CD4-positive, alpha-beta T cell treated with Interleukin-4 for 4 hours (primary cell): ENCODE measurements at places on chromosomes 4 and X.

DNA sequence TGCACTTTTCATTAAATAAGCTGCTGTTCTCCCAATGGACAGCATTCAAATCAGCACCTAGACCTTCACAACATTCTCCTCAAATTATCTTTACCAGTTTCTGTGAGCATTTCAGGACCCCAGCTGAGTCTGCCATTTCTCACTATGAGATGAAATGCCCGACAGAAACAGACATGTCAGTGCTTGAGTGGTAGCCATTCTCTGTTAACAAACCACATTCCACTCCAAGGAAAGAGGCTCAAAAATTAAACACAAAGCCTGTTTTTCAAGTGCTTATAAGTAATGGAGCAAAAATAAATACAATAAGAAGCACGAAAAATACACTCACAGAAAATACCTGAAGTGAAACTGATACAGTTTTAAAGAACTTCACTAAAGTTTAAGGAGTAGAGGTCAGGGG is 320.2 kb upstream of the PRPS2 start:
- DNase-seq = no peak

GRCh38 chr4:138845054-138845453 is 170.5 kb upstream of the NOCT start:
- DNase-seq = no peak

DNA sequence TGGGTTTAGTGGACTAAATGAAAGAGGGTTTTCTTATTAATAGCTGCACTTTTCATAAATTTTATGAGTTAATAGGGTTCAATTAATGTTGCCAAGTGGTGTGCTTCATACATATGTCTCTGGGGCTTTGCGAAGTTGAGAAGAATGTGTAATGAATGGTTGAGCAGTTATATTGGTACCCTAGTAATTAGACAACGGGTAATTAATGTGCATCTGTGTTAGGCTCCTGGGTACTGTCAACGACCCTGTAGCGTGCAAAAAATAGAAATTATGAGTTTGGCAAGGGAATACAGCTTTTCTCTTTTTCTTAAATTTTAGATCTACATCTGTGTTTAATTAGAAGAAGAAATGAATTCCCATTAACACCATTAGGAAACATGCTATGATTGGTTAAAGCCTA is 1027.7 kb downstream of the ARAP2 start:
- DNase-seq = no peak

DNA sequence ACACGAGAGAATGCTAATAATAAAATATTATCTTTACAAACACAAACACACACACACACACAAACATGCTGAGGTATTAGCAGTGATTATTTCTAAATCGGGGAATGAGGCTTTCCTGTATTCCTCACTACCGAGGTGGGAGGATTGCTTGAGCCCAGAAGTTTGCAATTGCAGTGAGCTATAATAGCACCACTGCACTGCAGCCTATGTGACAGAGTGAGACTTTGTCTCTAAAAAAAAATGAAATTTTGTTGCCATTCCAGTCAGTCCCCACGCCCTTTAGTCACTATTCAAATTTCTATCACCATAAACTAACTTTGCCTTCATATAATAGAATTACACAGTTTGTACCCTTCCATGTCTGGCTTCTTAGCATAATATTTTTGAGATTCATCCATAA is 456.5 kb upstream of the CPEB2 start:
- DNase-seq = no peak

GRCh38 chr4:107710493-107711459 is 9.3 kb downstream of the PAPSS1 start:
- no peak for DNase-seq

DNA sequence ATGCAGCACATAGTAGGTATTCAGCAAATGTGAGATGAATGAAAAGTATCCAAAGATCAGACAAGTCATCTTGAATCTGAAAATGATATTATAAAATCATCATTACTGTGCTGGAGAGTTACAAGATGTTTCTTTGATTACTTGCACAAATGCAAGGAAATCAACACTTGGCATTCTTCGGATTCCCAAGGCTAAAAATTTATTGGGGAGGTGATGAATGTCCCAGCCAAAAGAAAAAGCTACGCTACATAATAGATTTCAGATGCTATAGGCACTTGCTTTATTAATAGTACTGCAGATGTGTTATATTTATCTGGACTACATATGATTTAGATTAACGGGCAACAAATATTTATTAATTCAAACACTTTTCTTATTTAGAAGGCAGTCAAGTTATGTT is 286.7 kb upstream of the TENM3 start:
- DNase-seq = no peak

DNA sequence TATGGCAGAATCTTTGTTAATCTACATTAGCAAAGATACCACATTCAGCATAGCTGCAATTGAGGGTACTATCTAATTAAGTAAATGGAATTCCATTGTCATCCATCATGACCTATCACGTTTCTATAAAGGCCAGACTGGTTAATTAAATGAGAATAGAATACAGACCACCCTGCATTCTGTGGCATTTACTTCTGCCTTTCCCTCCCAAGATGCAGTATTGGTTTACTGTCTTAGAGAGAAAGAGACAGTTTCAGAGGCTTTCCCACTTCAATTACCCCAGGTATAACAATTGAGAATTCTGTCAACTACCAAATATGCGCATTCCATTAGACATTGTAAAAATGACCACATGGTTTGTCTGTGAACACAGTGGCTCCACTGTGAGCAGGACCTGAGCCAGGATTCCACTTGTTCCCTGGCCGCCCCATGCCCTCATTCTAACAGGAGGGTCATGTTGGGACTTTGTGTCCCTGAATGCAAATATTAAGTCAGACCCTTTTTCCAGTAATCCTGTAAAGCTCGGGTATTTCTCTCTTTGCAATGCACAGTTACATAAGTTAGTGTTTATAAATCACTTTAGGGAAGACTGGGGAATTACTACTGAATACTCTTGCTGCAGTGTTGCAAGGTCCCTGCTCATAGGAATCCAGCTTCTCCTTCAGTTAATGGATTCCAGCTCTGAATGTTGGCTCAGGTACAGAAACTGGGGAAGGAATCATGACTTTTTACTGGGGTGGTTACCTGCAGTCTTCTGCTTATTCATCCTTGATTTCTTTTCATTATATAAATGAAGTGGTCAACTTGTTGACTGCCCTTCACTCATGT is 261.0 kb downstream of the PDGFC start:
- no peak for DNase-seq

DNA sequence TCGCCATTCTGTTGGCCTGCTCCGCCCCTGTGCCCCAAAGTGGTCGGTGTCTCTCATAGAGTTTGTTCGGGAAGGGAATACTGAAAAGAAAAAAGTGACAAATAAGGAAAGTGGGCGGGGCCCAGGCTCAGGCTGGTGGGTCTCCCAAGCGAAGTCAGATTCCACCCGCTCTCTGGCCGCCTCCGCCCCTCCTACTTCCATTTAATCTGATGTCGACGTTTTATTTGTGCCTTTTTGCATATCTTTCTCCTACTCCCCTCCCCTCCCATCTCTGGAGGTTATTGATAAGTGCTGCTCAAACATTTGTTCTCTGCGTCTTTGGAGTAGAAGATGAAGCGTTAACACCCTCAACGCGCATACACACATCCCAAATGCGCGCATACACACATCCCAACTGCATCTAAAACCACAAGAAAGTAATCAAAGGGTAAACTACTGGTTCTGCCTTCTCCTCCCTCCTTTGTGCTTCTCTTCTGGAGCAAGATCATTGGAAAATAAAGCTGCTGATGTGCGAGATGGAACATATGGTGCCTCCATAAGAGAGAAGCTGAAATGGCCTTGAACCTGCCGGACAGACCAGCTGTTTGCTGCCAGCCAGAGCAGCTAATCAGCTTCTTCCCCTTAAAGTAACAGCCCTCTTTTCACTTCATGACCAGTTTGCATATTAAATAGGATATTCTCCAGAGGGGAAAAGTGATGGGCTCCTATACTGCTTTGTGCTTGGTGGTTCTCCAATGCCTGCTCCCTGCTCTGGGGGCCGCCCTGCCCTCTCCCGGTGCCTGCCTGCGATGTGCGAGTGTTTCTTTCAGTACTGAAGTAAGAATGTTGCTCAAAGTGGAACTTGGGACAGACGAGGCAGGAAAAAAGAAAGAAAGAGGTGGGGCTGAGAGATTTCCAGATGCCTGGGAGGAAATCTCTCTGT is 3.1 kb downstream of the MAMLD1 start:
- no peak for DNase-seq

DNA sequence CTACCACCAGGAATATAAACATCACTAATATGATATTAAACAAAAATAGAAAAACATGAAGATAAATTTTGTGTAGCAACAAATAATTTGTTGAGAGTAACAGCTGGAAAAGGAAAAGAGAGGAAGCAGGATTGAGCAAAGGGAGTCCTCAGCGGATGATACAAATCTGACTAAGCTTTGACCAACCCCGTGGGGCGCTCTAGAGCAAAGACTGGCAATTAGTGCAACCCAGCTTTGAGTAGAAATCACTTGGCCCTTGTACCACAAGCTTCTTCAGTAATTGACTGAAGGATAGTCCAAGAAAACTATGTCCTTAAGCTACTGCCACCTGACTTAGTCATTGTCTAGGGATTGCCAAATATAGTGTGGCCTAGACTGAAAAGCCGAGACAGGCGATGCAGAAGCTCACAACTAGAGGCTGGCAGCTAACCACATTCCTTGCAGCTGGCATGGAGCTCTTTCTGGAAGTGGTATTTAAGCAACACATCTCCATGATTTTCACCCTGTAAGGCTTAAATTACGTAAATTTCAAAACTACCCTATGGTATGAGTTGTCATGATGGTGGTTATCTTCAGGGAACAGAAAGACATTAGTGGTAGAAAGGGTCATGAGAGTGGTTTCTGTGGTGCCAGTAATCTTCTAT is 396.0 kb downstream of the PDGFC start:
- DNase-seq = no peak

DNA sequence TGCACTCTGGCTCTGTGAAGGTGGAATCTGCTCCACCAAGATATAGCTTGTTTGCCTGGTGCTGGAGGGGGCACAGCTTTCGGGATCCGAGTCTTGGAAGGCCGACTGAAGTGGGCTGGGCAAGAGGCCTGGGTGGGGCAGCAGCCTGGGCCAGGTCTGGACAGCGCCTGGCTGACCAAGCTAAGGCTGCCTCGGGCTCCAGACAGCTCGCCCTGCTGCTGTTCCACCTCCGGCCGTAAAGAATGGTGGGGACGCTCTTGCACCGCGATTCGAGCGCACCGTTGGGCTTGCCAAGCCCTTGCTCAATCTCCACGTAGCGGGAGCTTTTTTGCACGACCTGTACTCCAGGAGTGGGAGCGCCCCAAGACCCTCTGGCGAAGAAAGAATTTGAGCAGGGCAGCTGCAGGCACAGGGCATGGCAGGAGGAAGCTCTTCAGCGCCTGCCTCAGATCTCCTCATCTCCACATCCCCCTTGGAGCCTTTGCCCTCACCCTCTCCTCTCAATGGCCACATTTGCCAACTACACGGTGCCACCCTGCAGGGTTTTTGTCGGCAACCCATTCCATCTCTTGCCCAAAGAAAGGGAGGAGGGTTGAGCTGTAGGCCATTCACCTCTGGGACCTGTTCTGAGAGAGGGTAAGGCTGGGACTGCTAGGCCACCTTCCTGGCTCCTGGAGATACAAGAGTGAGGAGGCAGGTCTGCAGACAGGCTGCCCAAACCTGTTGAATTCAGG is 18.9 kb downstream of the CNGA2 start:
- no peak for DNase-seq

DNA sequence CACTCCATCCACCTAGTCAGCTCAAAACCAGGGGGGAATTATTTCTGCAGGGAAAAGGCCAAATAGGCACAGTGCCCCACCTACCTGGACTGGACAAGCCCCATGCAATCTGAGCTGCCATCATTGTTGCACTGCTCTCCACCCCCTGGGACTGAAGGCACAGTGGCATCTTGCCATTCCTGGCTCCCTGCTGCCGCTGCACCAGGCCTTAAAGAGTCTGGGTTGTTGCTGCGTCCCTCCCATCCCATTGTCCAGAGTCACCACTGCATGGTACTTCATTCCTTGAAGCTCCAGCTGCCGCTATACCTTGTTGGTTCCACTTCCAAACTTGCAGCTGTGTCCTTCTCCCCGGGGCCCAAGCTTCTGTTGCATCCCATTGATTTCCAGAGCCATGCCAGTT is 629.7 kb downstream of the STIM2 start:
- no peak for DNase-seq

DNA sequence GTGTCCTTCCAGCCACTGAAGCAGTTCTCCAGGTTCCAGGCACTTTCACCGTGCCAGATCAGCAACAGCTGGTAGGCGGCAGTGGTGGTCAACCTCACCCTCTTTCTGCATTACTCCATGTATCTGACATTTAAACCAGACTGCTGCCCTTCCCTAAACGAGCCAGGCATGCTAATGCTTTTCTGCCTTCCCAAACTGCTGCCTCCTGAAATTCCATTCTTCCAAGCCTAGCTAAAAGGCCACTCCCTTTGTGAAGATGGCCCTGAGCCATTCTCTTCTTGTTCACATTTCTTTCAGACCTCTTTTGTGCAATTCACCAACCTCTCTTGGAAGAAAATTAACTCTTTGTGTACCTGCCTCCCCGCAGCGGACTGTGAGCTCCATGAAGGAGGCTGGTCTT is 73.7 kb downstream of the CHST7 start:
- no peak for DNase-seq

DNA sequence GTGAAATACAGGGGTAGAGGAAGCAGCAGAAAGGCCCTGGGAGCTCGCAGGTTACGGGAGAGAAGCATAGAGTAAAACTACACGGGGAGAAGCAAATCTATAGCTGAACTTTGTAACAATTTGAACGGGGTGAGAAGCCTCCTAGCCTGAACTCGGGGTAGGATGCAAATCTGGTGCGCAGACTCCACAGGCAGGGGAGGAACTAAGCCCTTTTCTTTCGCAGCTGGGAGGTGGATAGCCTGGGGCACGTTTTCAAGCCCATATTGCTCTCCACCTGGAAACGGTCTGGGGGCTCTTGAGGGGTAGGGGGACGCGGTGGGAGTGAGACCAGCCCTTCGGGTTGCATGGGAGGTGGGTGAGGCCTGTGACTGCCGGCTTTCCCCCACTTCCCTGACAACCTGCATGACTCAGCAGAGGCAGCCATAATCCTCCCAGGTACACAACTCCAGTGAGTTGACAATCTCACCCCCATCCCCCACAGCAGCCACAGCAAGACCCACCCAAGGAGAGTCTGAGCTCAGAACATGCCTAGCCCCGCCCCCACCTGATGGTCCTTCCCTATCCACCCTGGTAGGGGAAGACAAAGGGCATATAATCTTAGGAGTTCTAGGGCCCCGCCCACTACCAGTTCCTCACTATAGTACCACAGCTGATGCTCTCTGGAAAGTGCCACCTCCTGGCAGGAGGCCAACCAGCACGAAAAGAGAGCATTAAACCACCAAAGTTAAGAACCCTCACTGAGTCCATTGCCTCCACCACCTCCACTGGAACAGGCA is 29.9 kb downstream of the SOWAHB start:
- no peak for DNase-seq

DNA sequence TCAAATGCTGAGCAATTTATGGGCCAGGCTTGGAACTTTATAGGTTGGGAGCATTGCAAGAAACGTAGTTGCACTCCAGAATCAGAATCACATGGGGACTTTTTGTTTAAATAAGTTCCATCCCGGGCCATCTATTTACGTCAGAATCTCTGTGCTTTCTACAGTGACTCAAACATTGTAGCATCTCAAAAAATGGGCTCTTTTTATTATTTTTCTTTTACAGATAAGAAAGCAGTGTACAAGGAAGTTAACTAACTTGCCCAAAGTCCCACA is 10.2 kb downstream of the CC2D2A start:
- DNase-seq = no peak

- DNase-seq = no peak
Measured at GRCh38 chrX:77426811-77427210, 20.4 kb upstream of the FGF16 start.

- no peak for DNase-seq
Measured at GRCh38 chr4:144104509-144105130, 35.9 kb downstream of the GYPA start.

GRCh38 chr4:69126024-69126423 is 29.8 kb downstream of the UGT2B7 start:
- no peak for DNase-seq

GRCh38 chrX:128518508-128518907 is 466.3 kb upstream of the ACTRT1 start:
- no peak for DNase-seq
